ENCODE measurements at places on chromosomes 2 and 18.

- DNase-seq = no peak
These were observed 50.4 kb downstream of the PTPN4 start for GRCh38 chr2:119810049-119810630.

GRCh38 chr2:45497355-45497754 lies 113.7 kb downstream of the SRBD1 start:
- peak; percentile 5 for DNase-seq

DNA sequence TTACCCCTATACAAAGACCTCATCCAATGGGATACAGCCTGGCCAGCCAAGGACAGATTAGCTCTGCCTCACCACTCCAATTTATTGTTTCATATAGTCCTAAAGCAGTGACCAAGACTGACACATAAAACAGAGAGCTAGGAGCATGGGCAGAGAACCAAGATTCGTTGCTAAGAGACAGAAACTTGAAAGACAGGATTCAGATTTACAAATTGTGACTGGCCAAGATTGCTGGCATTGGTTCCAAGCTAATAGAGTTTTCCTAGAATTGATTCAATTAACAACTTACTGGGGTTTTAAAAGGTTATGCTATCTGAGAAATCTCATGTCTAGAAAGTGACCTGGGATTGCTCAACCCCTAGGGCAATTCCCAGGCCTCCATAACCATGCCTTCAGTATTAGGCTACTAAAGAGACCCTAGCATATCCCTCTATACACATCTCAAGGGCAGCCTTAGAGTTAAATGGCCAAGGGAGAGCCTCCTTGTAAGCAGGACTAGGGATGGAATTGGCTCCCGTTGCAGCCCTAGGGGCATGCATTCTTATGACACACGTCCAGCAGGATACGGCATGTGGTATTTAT lies 75.6 kb downstream of the ICOS start:
- no peak for DNase-seq

DNA sequence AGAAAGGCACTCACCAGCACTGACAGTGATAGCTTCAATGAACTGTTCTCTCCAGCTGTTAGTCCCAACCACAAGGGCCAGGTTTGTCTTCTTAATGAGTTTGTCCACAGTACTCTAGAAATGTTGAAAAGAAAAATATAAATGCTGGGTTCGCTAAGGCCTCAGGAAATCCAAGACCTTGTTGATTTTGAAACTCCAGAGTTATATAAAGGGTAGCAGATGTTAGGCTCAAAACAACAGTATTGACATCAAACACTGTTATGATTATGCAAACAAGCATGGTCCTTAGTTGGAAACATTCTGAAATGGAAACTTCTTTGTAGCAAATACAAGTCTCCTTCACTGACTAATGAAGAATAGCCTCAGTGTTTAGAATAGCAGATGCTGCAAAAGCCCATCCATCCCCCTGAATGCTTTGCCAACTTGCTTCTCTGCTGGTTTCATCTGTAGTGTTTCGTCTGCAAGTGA lies 291.1 kb downstream of the SLC8A1 start:
- DNase-seq = no peak

DNA sequence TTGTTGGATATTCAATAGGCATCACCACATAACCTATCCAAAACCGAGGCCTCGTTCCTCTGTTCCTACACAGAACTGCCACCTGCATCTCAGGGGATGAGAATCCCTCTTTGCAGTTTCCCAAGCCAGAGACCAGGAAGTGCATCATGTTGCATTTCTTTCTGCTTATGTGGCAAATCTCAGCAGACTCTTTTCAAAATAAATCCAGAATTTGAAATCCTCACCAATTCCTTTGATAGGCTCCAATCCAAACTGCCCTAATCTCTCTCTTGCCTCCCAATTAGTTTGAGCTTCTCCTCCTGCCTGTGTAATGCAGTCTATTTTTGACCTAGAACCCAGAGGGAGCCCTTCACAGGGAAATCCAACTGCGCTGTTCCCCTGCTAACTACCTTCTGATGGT lies 215.5 kb downstream of the RNF144A start:
- no peak for DNase-seq

DNA sequence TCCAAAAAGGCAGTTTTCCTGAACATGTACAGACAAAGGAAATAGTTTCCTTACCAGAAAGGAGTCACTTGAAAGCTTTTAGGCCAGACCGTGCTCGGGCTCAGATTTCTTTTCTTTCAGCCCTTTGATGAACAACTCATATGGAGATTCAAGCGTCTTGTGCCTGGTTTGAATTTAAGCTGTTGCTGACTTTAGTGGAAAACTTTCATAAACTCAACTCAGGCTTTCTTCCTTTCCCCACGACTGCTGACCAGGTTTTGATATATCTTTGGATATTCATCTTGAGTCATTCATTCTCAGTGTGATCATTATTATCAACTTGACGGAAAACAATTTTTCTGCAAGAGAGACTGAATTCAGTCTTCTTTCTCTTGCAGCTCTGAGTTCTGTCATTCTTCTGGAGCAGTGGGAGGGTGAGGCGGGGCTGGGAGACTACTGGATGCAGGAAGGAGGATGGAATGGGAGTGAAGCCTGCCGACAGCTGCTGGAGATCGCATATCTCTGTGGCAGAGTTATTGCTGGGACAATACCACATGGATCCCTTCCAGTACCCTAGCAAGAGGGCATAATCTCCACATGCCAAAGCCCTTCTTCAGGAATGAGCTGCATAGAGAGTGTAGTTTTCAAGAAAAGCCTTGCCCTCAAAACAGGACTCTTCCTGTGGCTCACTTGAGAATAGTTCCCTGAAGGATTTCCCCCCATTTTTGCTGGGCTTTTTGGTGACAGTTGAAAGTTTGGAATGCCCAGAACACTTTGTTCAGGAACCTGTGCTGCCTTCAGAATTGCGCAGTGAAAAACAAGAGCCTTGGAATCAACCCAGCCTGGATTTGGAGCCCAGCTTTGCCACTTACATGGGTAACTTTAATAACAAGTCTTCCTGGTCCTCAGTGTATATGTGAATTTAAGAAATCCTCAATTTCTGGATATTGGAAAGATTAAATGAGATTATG lies 364.4 kb downstream of the ZNF521 start:
- peak; percentile 63 for DNase-seq

DNA sequence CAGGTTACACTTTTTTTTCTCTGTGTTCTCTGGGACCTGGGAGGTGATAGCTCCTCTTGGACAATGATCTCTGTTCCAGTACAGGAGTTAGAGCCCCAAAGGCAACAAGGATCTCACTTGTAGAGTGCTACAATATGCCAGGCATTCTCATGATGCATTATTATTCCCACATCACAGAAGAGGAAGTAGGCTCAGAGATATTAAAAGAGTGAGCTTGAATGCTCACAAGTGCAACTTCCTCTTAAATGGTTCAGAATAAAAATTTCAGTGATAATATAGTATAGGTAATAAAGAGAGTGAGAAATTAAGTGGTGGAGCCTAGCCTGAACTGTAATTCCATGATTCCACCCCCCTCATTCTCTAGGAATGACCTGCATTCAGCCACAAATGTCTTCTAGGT lies 21.4 kb downstream of the POLE4 start:
- DNase-seq = no peak

- no peak for DNase-seq
These were observed 227.0 kb upstream of the COPS8 start for GRCh38 chr2:236858661-236859060.

- DNase-seq = no peak
These were observed 391.7 kb downstream of the TNS1 start for GRCh38 chr2:217611056-217611455.

GRCh38 chr2:107936433-107937359 lies 49.6 kb upstream of the SLC5A7 start:
- no peak for DNase-seq

- DNase-seq = no peak
These were observed 558 bp upstream of the GAREM2 start for GRCh38 chr2:26172189-26172870.

GRCh38 chr2:55161295-55162210 lies 70.5 kb downstream of the CLHC1 start:
- no peak for DNase-seq

GRCh38 chr2:25483607-25484266 lies 142.0 kb upstream of the DNMT3A start:
- DNase-seq = no peak

- DNase-seq = no peak
These were observed 32.0 kb downstream of the SMCHD1 start for GRCh38 chr18:2687390-2688001.

DNA sequence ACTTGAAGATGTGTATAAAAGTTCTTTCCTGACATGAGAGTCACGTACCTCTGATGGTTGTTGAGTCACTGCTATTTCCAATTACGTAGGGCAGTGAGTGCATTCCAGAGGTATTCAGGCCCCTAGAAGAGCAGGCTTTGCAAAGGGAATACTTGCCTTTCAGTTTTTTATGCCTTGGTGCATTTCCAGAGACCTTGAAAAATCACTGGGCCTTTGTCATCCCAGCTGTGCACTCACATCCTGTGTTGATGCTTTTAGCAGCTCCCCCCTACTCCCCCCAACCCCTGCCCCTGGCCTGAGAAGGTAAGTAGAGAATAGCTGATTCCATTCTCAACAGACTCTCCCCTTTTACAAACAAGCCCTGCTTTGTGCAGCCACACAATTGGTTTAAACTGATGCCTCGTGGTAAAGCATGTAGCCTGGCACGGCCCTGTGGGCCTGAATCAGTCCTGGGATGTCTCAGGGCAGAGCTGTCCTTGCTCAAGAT lies 174.2 kb downstream of the PRPF40A start:
- peak; percentile 93 for DNase-seq

DNA sequence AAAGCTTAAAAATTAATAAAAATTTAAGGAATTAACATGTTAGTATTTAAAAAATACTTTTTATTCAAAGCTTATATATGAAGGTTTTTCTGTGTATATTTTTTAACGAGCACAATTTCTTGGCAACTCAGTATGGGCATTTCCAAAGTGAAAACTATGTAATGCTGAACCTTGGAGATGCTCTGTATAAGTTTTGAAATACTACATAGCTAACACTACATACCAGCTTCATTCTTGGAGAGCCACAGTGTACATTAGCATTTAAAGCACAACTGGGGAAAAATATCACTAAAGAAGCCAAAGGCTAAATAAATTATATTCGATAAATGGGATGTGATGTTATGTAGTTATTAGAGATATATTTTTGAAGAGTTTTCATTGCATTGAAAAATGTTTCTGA lies 446.5 kb downstream of the CCDC85A start:
- no peak for DNase-seq

DNA sequence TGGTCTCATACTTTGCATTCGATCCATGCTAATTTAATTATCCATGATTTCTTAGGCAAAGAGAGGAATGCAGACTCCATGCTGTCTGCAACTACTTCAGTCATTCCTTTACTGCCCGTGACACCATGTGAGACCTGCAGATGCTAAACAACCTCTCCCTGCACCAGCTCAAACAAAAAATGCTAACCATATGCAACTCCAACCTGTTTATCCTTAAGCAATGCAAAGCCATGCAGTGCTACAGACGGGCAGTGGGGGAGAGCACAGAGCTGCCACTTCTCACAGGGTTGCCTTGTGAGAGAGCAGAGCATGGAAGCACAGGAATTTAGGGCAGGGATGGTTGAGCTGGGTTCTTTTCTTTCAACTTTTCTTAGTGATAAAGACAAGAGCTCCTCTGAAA lies 74.9 kb upstream of the KLHL14 start:
- DNase-seq = peak; percentile 4

- no peak for DNase-seq
These were observed 41.3 kb upstream of the ASB18 start for GRCh38 chr2:236305531-236305930.

- no peak for DNase-seq
These were observed 1681.0 kb upstream of the DDX18 start for GRCh38 chr2:116133381-116133942.

GRCh38 chr2:197311421-197312033 lies 947 bp upstream of the ANKRD44 start:
- no peak for DNase-seq

DNA sequence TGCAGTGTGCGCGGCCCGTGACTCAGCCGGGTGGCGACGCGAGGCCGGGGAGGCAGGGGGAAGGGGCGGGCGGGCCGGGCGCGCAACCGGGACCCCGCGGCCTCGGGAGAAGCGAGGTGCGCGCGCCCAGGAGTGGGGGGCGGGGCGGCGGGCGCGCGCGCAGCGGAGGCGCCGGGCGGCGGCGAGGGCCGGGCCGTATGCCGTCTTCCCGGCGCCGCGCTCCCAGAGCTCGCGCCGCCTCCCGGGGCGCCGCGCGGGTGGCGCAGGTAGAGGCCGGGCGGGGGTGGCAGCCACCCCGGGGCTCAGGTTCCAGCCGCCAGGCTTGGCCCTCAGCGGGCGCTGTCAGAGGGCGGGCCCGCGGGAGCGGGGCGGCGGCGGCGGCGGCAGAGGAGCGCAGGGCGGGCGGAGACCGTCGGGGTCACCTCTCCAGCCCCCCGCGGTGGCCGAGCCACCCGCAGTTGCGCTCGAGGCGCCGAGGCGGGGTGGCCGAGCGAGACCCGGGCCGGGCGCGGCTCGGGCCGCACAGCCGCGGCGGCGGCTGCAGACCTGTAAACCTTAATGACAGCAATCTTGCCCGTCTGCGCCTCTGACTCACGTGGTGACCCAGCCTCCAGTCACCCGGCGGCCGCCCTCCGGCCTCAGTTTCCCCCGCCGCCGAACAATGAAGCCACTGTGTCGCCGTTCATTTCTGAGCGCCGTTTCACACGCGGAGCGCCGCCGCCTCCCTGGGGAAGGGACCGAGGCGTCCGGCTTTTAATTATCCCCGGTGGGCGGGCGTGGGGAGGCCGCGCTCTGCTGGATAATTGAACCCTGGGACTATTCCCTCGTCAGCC lies 25.3 kb upstream of the SMAD7 start:
- peak; percentile 81 for DNase-seq

- no peak for DNase-seq
These were observed 2.6 kb downstream of the NRP2 start for GRCh38 chr2:205684871-205685313.

GRCh38 chr2:41489638-41490037 lies 558.2 kb upstream of the PKDCC start:
- DNase-seq = no peak

DNA sequence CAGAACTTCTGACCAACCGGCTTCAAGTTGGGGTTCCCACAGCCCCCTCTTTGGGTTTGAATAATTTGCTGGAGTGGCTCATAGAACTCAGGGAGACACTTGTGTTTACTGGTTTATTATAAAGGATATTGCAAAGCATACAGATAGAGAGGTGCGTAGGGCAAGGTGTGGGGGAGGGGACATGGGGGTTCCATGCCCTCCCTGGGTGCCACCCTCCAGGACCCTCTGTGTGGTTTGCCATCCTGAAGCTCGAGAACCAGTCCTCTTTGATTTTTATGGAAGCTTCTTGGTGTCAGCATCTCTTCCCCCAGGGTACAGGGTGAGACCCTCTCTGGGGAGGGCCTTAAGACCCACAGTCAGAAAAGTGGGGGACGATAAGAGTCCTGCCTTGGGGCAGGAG lies 38.8 kb downstream of the ITGB1BP1 start:
- no peak for DNase-seq

DNA sequence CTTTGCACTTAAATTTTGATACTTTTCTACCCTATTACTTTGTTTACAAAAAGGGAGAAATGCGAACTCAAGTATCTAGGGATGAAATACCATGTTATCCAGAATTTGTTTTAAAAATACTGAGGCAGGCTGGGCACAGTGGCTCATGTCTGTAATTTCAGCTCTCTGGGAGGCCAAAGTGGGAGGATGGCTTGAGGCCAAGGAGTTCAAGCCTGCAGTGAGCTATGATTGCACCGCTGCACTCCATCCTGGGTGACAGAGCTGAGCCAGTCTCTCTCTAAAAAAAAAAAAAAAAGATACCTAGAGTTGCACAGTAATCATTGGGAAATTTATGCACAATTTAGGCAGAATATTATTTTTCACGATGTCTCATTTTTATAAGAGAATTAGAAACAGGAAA lies 12.4 kb upstream of the VAPA start:
- DNase-seq = no peak

- DNase-seq = no peak
These were observed 102.8 kb upstream of the LRRTM1 start for GRCh38 chr2:80407377-80407776.

Measured in fibroblast of skin of scalp (primary cell).